ENCODE measurements at places on chromosomes 1 and 21. TPM values are rescaled to one million over a fixed set of nuclear protein-coding genes. Genes with fewer than 3 reads are reported as not detected.
A peak's percentile ranks its signal among the peaks of the same experiment; 100 is the strongest.

GRCh38 chr1:18199462-18199861 lies 91.9 kb downstream of the IGSF21 start:
- no peak for DNase-seq
- H3K27me3 ChIP-seq, result no peaks in the 10 kb centered on the region
- H3K27ac ChIP-seq, result no peak overlapping the region
- H3K4me1 ChIP-seq, result no peaks in the 10 kb centered on the region

- peaks cover 7% of the 10 kb centered on the region for H3K36me3 ChIP-seq
- no peaks in the 10 kb centered on the region for H3K27me3 ChIP-seq
- H3K4me3 ChIP-seq, result no peak overlapping the region
- H3K27ac ChIP-seq, result no peak overlapping the region
- H3K4me1 ChIP-seq, result no peaks in the 10 kb centered on the region
- DNase-seq, result no peak
These were observed 39.4 kb downstream of the NRDC start for GRCh38 chr1:51839094-51839493.

- H3K4me3 ChIP-seq, result no peak overlapping the region
- no peaks in the 10 kb centered on the region for H3K36me3 ChIP-seq
- no peak for DNase-seq
- peaks cover 3% of the 10 kb centered on the region for H3K27me3 ChIP-seq
- no peaks in the 10 kb centered on the region for H3K4me1 ChIP-seq
- no peak overlapping the region for H3K27ac ChIP-seq
These were observed 32.0 kb downstream of the TRIM67 start for GRCh38 chr1:231193710-231194340.

GRCh38 chr1:58155418-58156123 lies 391.0 kb downstream of the OMA1 start:
- no peaks in the 10 kb centered on the region for H3K36me3 ChIP-seq
- no peaks in the 10 kb centered on the region for H3K27me3 ChIP-seq
- H3K27ac ChIP-seq, result no peak overlapping the region
- DNase-seq, result no peak
- no peaks in the 10 kb centered on the region for H3K4me1 ChIP-seq

DNA sequence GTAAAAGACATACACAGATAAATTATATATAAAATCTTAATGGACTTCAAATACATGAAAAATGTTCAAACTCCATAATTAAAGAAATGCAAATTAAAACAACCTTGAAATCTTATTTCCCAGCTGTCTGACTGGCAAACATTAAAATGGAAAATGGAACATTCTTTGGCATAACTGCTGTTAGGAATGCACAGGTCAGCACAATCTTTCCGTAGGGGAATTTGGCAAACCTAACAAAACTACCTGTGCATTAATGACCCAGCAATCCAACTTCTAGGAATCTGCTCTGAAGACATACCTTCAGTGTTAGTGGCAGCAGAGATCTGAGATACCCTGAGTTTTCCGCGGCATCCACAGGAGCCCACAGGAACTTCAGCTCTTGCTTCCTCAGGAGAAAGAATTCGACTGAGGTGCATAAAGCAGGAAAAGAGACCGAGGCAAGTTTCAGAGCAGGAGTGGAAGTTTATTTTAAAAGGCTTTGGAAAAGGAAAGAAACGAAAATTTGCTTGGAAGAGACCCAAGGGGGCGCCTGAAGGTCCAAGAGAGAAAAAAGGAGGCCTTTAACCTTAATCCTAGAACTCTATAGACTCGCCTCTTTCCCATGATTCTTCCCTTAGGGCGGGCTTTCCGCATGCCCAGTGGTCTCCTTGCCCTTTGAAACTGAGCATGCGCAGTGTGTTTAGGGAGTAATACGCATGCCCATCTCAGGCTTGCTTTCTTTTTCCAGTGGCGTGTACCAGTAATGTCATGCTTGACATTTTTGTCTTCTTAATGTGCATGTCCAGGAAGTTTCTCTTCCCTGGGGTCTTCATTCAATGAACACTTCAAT lies 24.8 kb downstream of the LYPD8 start:
- no peaks in the 10 kb centered on the region for H3K36me3 ChIP-seq
- no peak overlapping the region for H3K27ac ChIP-seq
- no peaks in the 10 kb centered on the region for H3K4me1 ChIP-seq
- H3K27me3 ChIP-seq, result no peaks in the 10 kb centered on the region
- DNase-seq, result no peak

DNA sequence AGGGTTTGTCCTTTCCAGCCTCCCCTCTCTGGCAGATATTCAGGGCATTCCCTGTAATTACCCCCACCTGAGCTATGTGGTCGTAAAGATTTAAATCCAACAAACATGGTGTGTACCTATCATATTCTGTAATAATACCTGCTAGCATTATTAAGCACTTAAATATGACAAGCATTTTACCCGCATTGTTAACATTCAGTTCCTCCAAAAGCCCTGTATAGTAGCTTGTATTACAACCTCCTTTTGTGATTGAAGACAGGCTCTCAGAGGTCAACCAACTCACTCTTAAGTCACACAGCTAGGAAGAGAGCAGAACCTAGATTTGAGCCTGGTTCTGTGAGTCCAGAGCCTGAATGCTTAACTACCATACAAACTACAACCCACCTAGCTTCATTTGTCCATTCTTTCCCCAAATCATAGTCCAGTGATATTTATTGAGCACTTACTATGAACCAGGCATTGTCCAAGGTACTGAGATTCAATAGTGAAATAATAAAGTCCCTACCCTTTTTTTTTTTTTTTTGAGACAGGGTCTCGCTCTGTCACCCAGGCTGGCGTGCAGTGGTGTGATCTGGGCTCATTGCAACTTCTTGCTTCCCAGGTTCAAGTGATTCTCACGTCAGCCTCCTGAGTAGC lies 13.8 kb upstream of the KDM4A start:
- DNase-seq, result no peak
- H3K27ac ChIP-seq, result no peak overlapping the region
- no peaks in the 10 kb centered on the region for H3K36me3 ChIP-seq
- no peak overlapping the region for H3K4me3 ChIP-seq
- no peaks in the 10 kb centered on the region for H3K4me1 ChIP-seq

DNA sequence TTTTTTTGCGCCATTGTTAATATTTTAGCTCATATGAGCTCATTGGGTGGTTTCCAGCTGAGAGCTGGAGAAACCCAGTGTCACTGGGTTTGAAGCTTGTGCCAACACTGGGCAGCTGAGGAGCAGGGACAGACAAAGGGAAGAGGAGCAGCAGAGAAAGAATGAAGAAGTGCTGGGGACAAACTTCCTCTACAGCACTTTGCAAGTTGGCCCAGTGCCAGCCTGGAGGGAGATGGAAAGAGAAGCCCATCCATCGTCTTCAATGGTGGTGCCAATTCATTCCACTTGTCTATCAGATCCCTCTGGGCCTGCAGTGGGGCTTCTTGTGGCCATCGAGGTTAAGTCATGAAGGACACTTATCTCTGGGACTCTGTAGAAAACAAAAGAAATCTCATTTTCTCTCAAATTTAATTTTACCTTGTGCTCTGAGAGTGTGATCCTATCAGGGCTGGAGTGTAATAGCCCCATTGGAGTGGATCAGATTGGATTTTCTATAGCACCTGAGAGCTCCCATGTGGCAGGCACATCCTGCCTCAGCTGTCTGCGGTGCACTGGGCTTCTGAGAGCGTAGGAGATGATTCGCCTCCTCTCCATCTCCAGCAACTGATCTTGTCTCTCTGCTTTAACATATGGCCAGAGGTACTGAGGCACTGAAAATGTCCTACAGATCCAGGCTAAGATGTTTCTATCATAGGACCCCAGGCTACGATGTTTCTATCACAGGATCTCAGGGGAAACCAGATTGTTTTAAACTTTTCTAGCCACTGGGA lies 114.7 kb downstream of the TNR start:
- peaks cover 2% of the 10 kb centered on the region for H3K27me3 ChIP-seq
- H3K27ac ChIP-seq, result no peak overlapping the region
- H3K4me3 ChIP-seq, result no peak overlapping the region
- no peaks in the 10 kb centered on the region for H3K36me3 ChIP-seq
- no peak for DNase-seq

GRCh38 chr1:42817976-42818375 lies 779 bp upstream of the SVBP start:
- H3K27me3 ChIP-seq, result no peaks in the 10 kb centered on the region
- no peak overlapping the region for H3K27ac ChIP-seq
- no peaks in the 10 kb centered on the region for H3K36me3 ChIP-seq
- DNase-seq, result no peak
- H3K4me3 ChIP-seq, result no peak overlapping the region
- peaks cover 18% of the 10 kb centered on the region for H3K4me1 ChIP-seq

DNA sequence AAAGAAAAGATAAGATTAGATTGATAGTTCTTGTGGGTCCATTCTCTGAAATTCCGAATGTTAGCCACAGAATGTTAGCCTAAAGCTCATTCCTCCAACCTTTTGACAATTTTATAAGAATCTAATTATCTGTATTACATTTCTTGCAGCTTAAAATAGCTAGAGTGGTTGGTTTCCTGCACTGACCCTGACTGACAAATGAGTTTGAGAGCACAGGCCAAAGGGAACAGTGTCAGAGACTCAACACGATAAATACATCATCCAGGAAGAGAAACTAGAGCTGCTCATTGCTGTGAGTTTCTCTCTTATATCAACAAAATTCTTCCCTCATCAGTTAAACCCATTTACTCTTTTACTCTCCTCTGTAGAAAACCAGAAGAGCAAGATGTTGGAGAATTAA lies 82.1 kb upstream of the PPM1J start:
- DNase-seq, result no peak
- H3K36me3 ChIP-seq, result no peaks in the 10 kb centered on the region
- H3K4me3 ChIP-seq, result no peak overlapping the region
- no peaks in the 10 kb centered on the region for H3K27me3 ChIP-seq
- no peak overlapping the region for H3K27ac ChIP-seq
- no peaks in the 10 kb centered on the region for H3K4me1 ChIP-seq

GRCh38 chr1:222165629-222166028 lies 382.3 kb downstream of the HHIPL2 start:
- H3K36me3 ChIP-seq, result no peaks in the 10 kb centered on the region
- H3K27me3 ChIP-seq, result no peaks in the 10 kb centered on the region
- H3K4me3 ChIP-seq, result no peak overlapping the region
- no peaks in the 10 kb centered on the region for H3K4me1 ChIP-seq
- DNase-seq, result no peak

- no peaks in the 10 kb centered on the region for H3K36me3 ChIP-seq
- H3K4me3 ChIP-seq, result no peak overlapping the region
- no peaks in the 10 kb centered on the region for H3K27me3 ChIP-seq
- H3K4me1 ChIP-seq, result no peaks in the 10 kb centered on the region
These were observed 4.6 kb upstream of the CDCP2 start for GRCh38 chr1:54157401-54157800.

DNA sequence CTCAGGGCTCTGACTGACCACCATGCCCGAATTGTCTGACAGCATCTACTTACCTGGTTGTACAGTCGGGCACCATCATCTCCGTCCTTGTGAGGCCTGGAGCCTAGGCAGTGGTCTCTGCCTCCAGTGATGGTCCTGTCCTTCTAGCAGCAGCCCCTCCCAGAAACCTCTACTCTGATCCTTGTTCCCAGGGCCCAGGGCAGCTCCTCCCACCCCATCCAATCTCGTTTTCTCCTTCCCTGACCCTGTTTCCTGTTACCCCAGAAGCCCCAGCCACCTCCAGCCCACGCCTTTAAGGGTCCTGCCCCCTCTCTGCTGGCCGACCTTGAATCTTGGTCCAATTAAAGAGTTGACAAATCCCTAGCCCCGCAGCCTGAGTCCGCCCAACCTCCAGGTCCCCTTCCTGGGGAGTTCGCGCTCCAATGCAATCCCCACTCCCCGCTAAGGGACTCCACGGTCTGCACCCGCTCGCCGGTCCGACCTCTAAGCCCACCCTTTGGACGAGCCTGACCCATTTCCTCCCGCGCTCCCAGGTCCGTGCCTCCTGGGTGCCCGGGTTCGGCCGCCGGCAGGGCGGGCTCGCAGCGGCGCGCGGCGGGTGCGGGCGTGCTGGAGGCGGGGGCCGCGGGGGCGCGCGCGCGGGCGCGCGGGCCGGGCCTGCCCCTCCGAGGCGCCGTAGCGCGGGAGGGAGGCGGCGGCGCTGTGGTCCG lies at the start of gene B4GALT2:
TSS of gene B4GALT2 (plus strand) at position 660 of the 710 bp plus-strand sequence. CDS start 1,951 bp downstream, outside the sequence.
- peaks cover 31% of the 10 kb centered on the region for H3K4me1 ChIP-seq
- peak; percentile 24 for DNase-seq
- peak within 1 kb of the TSS; percentile 13 for H3K27ac ChIP-seq
- no peaks in the 10 kb centered on the region for H3K27me3 ChIP-seq

- peak; percentile 34 for DNase-seq
- H3K27ac ChIP-seq, result no peak overlapping the region
These were observed 422.9 kb downstream of the SETD4 start for GRCh38 chr21:35637431-35637830.

DNA sequence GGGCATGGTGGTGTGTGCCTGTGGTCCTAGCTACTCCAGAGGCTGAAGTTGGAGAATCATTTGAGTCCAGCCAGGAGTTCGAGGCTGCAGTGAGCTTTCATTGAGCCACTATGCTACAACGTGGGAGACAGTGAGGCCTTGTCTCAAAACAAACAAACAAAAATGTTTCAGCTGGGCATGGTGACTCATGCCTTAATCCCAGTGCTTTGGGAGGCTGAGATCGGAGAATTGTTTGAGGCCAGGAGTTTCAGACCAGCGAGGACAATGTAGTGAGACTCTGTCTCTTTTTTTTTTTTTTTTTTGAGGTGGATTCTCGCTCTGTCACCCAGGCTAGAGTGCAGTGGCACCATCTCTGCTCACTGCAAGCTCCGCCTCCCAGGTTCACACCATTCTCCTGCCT lies 5.0 kb upstream of the RPL5 start:
- no peaks in the 10 kb centered on the region for H3K27me3 ChIP-seq
- H3K4me1 ChIP-seq, result peaks cover 3% of the 10 kb centered on the region
- no peak overlapping the region for H3K27ac ChIP-seq
- H3K4me3 ChIP-seq, result no peak overlapping the region

DNA sequence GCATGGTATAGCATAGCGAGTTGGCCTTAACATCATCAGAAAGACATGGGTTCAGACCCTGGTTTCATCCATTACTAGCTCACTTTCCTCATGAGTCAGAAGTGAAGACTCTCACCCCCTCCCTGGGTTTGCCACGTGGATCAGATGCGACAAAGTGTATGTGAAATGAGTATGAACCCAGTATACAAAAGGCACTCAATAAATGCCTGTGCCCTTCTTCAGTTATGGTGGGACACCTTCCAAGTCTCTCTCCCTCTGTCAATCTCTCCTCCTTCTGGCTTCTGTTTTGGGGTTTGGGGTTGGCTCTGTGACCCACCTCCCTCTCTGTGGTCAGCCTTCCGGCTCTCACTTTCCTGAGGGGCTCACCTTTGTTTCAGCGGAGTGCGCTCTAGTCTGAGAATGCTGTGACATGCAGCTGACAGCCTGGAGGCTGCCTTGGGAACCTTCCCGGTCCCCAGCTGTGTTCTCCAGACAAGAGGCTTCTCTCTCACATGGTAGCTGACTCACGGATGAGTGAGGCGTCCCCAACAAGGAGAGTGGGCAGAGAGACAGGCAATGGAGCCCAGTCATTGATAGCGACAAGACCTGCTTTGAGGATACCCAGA lies 155.0 kb upstream of the EDN2 start:
- no peaks in the 10 kb centered on the region for H3K27me3 ChIP-seq
- H3K4me1 ChIP-seq, result no peaks in the 10 kb centered on the region
- no peak overlapping the region for H3K27ac ChIP-seq
- no peak for DNase-seq

- H3K36me3 ChIP-seq, result peaks cover 6% of the 10 kb centered on the region
- H3K27ac ChIP-seq, result no peak overlapping the region
- peaks cover 2% of the 10 kb centered on the region for H3K4me1 ChIP-seq
- H3K27me3 ChIP-seq, result no peaks in the 10 kb centered on the region
- DNase-seq, result no peak
These were observed 109.0 kb downstream of the ZMYM4 start for GRCh38 chr1:35377555-35377954.

CXADR gene
- 12.2 TPM for total RNA-seq

ACTL8 gene
- not detected for total RNA-seq

CR1L gene
- not detected for total RNA-seq

RIMS3 gene
- total RNA-seq, result 0.14 TPM

STUM gene
- total RNA-seq, result not detected

PCP4 gene
- not detected for total RNA-seq

C4BPB gene
- total RNA-seq, result not detected

EFNA3 gene
- total RNA-seq, result 2.2 TPM

ALPL gene
- 0.30 TPM for total RNA-seq

FGR gene
- not detected for total RNA-seq

SPATA21 gene
- total RNA-seq, result not detected

Data from endothelial cell of umbilical vein (primary cell).